ENCODE measurements at places on chromosomes 1 and 21. TPM values are rescaled to one million over a fixed set of nuclear protein-coding genes. Genes with fewer than 3 reads are reported as not detected.

The TBX19 gene
- 0.76 TPM for total RNA-seq

The ERICH3 gene
- total RNA-seq: not detected

The TFF3 gene
- total RNA-seq: 1.1 TPM

The PLA2G2D gene
- total RNA-seq: not detected

The MEF2D gene
- total RNA-seq: 30.7 TPM

The CCNL2 gene
- total RNA-seq: 111 TPM

The HES5 gene
- not detected for total RNA-seq

The CHIA gene
- not detected for total RNA-seq

The LINGO4 gene
- total RNA-seq: not detected
